Suprapubic skin (tissue), 4 donors: ENCODE measurements at places on chromosomes 11 and 22.

DNA sequence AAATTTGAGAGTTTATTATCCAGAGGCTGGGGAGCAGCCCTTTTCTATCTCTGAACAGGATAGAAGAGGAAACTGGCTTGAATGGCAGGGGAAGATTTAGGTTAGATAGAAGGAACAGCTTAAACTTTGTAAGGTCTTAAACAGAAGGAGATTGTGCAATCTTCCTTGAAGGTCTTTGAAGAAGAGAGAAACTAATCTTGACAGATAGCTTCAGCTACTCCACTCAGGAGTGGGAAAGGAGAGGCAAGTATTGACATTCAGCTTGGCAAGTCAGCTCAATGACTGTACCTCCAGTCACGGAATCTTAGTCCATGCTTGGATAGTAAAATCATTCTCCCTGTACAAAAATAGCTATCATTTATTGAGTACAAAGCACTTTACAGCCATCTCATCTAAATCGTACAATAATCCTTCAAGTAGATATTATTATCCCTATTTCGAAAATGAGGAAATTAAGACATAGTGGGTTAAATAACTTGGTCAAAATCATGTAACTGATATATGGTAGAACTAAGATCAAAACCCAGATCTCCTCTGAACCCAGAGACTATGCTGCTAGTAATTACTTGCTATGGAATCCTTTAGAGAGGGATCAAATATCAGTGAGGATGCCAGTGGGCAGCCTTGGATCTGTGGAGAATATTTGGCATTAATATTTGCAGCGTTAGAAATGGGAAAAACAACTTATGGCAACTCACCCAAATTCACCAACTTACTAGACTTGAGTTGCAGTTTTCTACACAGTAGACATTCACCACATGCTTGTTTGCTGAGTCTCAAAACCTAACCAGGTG is 14.6 kb downstream of the C11orf97 start:
- DNase-seq = no peak

- no peak for DNase-seq
These were observed 743 bp upstream of the RCE1 start for GRCh38 chr11:66842501-66842895.

GRCh38 chr11:118610773-118611432 is 3.5 kb downstream of the PHLDB1 start:
- DNase-seq = peak; percentile 82

- no peak for DNase-seq
These were observed 533 bp downstream of the SERGEF start for GRCh38 chr11:18012122-18012905.

GRCh38 chr11:116882386-116882785 is 45.0 kb upstream of the APOA1 start:
- DNase-seq = no peak

DNA sequence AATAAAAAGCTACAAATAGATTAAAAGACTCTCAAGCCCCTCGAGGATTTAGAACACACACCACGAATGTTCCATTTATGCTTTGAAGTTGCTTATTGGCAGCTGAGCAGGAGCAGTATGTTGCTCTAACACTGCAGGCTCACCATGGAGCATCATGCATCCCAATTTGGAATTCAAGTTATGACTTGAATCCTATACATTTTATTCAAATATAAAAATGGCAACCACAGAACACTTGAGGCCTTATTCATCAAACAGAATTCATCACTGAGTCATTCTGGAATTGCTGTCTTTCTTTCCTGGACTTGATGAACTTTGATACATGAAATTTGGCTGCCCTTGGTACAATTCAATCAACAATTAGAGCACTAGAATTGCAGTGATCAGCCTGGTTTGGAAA is 24.5 kb upstream of the BLID start:
- no peak for DNase-seq

GRCh38 chr11:14242187-14242586 is 116.8 kb downstream of the RRAS2 start:
- no peak for DNase-seq

DNA sequence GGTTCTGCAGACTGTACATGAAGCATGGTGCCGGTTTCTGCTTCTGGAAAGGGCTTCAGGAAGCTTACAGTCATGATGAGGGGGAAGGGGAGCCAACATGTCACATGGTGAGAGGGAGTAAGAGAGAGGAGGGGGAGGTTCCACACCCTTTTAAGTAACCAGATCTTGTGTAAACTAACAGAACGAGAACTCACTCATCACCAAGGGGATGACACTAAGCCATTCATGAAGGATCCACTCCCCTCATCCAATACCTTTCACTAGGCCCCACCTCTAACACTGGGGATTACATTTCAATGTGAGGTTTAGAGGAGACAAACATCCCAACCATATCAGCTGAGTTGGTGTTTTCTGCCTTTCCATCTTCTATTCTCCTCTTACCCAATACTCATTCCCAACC is 83.5 kb downstream of the BDNF start:
- no peak for DNase-seq

DNA sequence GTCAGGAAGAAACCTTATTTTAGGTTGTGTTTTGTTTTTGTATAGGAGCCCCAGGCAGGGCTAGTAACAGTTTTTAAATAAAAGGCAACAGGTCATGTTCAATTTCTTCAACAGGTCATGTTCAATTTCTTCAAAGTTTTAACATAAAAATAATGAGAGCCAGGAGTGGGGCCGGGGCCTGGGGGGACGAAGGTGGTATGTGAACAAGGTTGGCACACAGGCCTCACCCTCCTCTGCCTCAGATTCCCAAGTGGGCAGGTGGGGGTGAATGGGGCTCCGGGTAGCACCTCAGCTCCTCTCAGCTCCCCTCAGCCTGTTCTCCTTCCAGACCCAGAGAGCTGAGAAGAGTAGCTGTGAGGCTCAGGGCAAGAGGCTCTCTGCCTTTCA is 4.4 kb downstream of the DERL3 start:
- DNase-seq = peak; percentile 76

DNA sequence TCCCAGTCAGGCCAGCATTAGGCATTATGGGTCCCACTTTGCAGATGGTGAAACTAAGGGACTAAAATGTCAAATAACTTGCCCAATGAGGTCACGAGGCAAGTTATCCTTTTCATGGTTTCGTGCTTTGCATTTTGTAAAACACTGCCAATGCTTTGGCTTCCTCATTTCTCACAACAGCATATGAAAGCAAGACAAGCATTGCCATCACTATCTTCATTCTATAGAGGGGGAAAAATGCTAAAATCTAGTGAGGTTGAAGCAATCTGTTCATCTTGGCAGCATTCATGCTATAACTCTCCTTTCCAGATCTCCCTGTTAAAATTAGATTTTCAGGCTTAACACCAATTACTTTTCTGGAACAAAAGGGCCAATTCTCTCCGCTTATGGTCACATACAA is 14.8 kb downstream of the FAM181B start:
- DNase-seq = no peak

DNA sequence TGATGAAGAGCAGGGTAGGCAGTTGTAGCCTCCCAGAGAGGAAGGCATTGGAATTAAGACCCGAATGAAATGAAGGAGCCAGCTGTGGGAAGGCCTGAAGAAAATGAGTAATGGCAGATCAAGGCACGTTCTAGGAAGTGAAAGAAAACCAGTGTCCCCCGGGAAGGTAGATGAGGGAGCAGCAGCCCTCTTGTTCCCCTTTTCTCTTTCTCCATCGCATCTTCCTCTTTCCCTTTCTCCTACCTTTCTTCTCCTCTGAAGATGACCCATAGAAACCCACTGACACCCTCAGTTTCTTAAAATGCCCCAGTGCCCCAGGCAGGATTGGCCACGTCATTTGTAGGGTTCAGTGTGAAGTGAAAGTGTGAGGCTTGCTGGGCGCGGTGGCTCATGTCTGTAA is 172.6 kb upstream of the SEZ6L start:
- no peak for DNase-seq

DNA sequence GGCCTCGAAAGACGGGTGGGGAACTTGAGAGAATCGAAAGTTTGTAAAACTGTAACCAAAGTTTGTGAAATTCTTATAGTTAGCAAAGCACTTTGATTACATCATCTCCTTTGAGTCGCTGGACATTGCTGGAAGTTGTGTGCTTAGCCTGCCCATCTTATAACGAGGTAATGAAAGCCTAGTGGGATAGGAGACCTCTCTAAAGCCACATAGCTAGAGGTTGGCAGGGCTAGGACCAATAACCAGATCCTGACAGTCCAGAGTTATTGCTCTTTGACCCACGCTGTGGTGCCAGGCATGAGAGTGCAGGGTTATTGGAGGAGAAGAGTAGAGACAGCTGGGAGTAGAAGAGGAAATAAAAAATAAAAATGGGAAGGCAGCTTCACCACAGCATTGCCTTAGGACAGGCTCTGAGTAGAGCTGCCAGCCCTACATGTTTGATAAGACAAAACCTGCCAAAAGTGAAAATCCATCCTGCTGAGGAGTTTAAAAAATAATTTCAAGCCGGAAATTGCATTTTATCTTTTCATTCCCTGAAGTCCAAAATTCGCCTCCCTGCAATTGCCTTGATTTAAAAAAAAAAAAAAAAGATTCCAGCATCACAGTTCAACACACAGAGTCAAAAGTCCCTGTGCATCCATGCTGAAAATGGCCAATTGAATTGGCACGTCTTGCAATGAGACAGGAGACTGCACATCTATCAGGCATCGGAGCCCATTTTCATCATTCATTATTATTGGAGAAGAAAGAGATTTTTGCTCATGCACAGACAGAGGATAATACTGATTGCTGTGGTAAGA is 225.5 kb upstream of the POU2AF2 start:
- DNase-seq = no peak

DNA sequence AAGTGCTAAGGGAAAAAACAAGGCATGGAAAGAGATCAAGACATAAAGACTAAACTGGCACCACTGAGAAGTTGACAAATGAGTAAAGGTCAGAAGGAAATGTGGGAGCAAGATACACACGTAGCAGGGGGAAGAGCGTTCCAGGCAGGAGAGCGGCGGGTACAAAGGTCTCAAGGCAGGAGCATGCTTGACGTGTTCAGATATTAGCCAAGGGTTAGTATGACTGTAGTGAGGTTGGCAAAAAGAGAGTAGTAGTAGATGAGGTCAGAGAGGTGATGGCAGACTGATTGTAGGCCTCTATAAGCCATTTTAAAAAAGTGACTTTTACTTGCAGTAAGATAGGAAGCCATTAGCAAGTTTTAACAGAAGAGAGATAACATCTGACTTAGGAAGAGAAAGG is 9.9 kb downstream of the SYT9 start:
- no peak for DNase-seq

- DNase-seq = no peak
These were observed 117.8 kb upstream of the C11orf87 start for GRCh38 chr11:109304159-109304558.

GRCh38 chr11:119340335-119341221 is at the start of gene C1QTNF5:
Gene C1QTNF5 (minus strand): TSS chr11:119340883. CDS start chr11:119340397, 486 bp downstream.
- DNase-seq = peak; percentile 93

GRCh38 chr11:18022419-18022818 is 9.6 kb upstream of the SERGEF start:
- no peak for DNase-seq

- DNase-seq = no peak
These were observed 16.5 kb upstream of the ETS1 start for GRCh38 chr11:128603752-128604414.

GRCh38 chr22:22959147-22959827 is 71.7 kb downstream of the IGLL5 start:
- no peak for DNase-seq

GRCh38 chr11:44243086-44243485 is 66.9 kb downstream of the ALX4 start:
- no peak for DNase-seq
